ENCODE measurements at places on chromosomes 5 and 9.

GRCh38 chr9:21153336-21154017 lies 11.8 kb upstream of the IFNW1 start:
- peak; percentile 2 for DNase-seq

- no peak for DNase-seq
Measured at GRCh38 chr5:95973793-95974325, 12.2 kb upstream of the ELL2 start.

GRCh38 chr5:60843386-60843935 lies 608 bp downstream of the ELOVL7 start:
- DNase-seq, result peak; percentile 27

DNA sequence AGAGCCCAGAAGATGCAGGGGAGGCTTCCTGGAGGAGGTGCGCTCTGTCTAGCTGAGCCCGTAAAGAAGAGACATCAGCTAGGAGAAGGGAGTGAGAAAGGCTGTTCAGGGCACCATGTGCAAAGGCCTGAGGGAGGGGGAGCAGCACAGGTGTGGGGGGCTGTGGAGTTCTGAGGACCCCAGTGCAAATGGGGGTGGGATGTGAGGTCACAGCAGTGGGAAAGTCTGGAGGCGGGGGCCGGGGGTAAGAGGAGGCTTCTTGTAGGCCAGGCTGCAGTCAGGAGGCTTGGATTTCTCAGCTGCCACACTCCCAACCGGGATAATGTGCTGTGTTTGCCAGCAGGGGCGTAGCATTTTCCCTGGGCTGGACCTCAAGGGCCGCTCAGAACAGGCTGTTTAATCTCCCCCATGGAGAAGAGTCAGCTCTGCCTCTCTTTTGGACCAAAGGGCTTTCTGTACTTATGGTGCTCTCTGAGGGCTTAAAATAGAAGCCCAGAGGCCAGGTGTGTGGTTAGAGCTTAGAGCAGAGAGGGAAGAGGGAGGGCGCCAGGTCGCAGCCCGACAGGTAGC lies 5.7 kb downstream of the NEURL1B start:
- DNase-seq, result no peak

GRCh38 chr5:172758077-172758833 lies 12.7 kb downstream of the DUSP1 start:
- peak; percentile 98 for DNase-seq

DNA sequence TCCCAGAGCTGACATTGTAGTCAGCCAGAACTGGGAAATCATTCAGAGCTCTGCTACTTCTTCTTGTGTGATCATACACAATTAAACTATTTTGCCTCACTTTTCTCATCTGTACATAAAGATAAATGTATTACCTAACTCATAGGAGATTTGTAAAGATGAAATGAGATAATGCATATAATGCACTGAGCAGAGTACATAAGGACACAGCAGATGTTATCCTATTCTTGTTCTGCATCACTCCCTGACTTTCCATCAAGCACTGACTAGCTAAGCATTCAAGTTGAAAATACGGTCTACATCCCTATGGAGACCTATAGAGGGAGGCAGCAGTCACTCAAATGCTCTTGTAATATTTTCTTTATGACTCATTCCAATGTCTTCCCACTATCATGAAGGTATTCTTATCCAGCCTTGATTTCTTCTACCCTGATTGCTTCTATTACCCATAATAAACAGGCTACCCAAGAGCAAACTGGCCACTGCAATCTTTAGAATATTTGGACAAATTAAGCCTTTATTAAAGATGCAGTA lies 16.3 kb upstream of the PRR16 start:
- DNase-seq, result peak; percentile 70

Data from MCF 10A (cell line).